OCI-LY7 (cell line): ENCODE measurements at places on chromosomes 12 and 14.

DNA sequence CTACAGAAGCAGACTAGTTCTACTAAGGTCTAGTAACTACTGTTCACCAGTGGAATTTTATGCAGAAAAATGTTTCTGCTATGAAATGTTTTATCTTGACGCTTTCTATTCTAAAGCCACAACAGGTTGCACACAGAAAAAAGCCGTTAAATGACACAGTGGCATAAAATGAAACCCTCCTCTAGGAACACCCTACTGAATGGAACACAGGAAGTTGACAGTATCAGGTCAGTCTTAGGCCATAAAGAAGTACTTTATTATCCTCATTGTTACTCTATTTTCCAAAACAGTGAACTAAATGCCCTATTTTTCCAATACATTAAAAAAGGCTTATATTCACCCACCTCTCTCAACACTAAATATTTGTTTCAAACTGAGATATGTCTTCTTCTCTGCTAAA is 21.9 kb downstream of the EPS8 start:
- no peak for DNase-seq

DNA sequence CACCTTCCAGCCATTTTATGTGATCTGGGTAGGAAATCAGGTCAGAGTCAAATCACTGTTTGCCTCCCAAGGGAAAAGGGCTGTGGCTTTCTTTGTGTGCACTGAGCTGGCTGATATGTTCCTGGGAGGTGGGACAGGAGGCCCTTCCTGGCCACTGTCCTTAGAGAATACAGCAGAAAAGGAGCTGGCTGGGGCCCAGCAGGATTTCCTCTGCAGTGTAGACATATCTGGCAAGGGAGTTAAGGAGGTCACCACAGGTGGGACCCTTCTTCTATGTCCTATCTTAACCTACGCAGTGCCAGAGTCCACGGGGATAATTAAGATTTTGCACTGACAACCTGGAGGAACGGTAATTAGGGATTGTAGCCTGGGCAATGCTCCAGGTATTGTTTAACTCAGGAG is 145.3 kb downstream of the NTF3 start:
- DNase-seq = no peak

DNA sequence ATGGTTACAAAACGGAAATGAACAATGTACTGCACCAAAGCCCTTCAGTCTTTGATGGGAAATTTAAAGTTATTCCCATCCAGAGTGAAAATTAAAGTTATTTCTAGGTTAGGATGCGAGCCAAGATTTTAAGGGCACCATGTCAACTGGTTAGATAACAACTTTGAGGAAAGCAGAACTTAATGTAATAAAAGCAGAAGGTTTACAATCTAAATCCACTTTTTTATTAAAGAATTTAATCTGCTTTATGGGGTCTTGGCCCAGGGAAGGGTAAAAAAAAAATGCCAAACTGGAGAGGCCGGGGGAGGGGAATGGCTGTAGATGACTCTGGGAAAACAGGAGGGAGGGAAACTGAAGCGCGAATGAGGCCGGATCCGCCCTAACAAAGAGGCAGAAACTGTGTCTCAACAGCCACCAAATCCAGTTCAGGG is 108.2 kb upstream of the ATF7IP start:
- no peak for DNase-seq

- no peak for DNase-seq
Observed at GRCh38 chr14:56753396-56753795, 56.9 kb downstream of the OTX2 start.

DNA sequence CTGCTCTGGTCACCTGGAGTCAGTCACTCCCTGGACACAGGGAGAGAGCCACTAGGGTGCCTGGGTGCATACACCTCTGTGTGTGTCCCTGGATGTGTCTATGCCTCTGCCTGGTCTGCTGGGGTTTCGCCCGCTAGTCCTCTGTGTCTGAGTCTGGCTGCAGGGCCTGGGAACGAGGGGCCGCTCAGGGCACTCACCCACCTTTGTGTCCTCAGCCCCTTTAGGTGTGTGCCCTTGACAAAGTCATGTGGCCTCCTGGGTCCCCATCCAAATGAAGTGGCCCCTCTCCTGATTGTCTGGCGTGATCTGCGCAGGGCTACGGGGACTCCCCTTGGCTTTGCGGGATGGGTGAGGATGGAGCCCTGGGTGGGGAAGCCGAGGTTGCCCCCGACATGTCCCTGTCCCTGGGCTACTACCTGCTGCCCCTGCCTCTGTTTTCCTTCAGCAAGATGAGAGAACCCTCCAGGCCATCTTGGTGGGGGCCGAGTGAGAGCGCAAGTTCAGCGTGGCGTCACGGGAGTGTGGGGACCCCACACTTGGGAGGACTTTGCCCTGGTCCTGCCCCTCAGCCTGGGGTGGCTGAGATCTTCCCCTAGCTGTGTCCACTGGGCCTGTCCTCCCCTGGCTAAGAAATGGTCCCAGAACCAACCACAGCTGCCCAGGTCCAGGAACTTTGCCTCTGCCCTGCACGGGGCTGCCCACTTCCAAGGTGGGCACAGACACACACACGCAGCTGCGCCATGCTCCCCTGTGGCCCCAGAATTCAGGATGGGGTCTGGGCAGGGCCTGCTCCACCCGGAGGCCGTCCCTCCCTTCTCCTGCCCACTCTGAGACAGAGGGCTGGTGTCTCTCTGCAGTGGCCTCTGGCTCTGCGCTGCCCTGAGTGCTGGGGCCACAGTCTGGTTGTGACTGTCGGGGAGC is 2.7 kb upstream of the AHNAK2 start:
- no peak for DNase-seq
